ENCODE measurements at places on chromosomes 5 and 9. TPM values are rescaled to one million over a fixed set of nuclear protein-coding genes. Genes with fewer than 3 reads are reported as not detected.

- H3K27me3 ChIP-seq = no peaks in the 10 kb centered on the region
- no peak overlapping the region for H3K27ac ChIP-seq
- no peaks in the 10 kb centered on the region for H3K36me3 ChIP-seq
- no peak for DNase-seq
- H3K4me3 ChIP-seq = no peak overlapping the region
Observed at GRCh38 chr5:39580702-39581453, 156.1 kb upstream of the DAB2 start.

DNA sequence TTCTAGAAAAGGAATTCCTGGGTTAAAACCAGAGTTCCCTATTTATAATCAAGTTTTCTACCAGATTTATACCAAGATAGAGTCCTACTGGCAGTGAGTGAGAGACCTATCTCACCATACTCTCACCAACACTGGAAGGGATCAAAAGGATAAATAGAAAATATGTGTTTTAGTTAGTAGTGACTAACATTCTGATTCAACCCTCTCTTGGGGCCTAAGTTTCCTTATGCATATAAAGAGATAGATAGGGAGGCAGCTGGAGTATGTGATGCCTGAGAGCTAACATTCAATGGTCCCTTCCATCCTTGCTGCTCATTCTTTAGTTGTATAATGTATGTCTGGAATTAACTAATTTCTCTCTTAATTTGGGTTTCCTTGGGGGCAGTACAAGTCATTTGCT, 32.0 kb downstream of the CKMT2 start:
- H3K36me3 ChIP-seq = no peaks in the 10 kb centered on the region
- no peaks in the 10 kb centered on the region for H3K4me1 ChIP-seq
- no peak for DNase-seq
- no peaks in the 10 kb centered on the region for H3K27me3 ChIP-seq
- H3K4me3 ChIP-seq = no peak overlapping the region
- no peak overlapping the region for H3K27ac ChIP-seq

- no peaks in the 10 kb centered on the region for H3K4me1 ChIP-seq
- H3K36me3 ChIP-seq = no peaks in the 10 kb centered on the region
Observed at GRCh38 chr5:146662229-146662628, 146.2 kb upstream of the GPR151 start.

GRCh38 chr5:148482697-148483462, 99.1 kb downstream of the FBXO38 start:
- H3K36me3 ChIP-seq = no peaks in the 10 kb centered on the region
- H3K4me1 ChIP-seq = no peaks in the 10 kb centered on the region
- DNase-seq = peak; percentile 37
- H3K27ac ChIP-seq = no peak overlapping the region
- no peak overlapping the region for H3K4me3 ChIP-seq
- H3K27me3 ChIP-seq = no peaks in the 10 kb centered on the region

RASGEF1C gene
- not detected for total RNA-seq

ERCC8 gene
- 9.2 TPM for total RNA-seq

- H3K4me1 ChIP-seq = no peaks in the 10 kb centered on the region
- H3K27ac ChIP-seq = no peak overlapping the region
- H3K4me3 ChIP-seq = no peak overlapping the region
- DNase-seq = no peak
Observed at GRCh38 chr9:129160712-129161533, 17.1 kb downstream of the IER5L start.

DNA sequence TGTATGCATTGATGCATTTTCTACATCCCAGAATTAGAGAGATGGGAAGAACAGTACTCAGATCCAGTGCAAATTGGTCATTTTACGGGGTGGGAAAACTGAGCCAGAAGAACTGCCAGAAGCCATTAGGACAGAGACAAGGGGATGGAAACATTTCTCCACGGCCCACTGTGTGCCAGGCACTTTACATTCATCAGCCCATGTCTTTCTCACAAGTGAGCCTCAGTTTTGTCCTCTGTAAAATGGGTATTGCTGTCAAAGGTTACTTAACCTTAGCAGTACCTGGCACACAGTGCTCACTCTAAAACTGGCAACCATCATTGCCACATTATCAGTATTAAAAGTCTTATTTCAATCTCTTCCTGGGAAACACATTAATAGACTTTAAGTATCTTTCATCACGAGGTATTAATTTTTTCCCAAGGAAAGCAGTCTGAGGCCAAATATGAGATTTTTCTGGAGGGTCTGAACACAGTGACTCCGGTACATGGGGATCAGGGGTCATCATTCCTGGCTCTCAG, 5.2 kb downstream of the DUSP1 start:
- peak overlapping the region; percentile 99 for H3K27ac ChIP-seq
- H3K4me3 ChIP-seq = no peak overlapping the region
- no peaks in the 10 kb centered on the region for H3K27me3 ChIP-seq
- H3K4me1 ChIP-seq = peaks cover 32% of the 10 kb centered on the region
- no peaks in the 10 kb centered on the region for H3K36me3 ChIP-seq

GRCh38 chr5:37721447-37721871, 118.4 kb downstream of the GDNF start:
- peaks cover 16% of the 10 kb centered on the region for H3K4me1 ChIP-seq
- no peak overlapping the region for H3K4me3 ChIP-seq
- H3K27ac ChIP-seq = no peak overlapping the region

- H3K36me3 ChIP-seq = no peaks in the 10 kb centered on the region
- H3K4me3 ChIP-seq = no peak overlapping the region
- H3K27me3 ChIP-seq = no peaks in the 10 kb centered on the region
- peaks cover 64% of the 10 kb centered on the region for H3K4me1 ChIP-seq
- peak overlapping the region; percentile 50 for H3K27ac ChIP-seq
Observed at GRCh38 chr9:129145841-129146292, 32.2 kb downstream of the IER5L start.

CA9 gene
- 13.7 TPM for total RNA-seq

DNA sequence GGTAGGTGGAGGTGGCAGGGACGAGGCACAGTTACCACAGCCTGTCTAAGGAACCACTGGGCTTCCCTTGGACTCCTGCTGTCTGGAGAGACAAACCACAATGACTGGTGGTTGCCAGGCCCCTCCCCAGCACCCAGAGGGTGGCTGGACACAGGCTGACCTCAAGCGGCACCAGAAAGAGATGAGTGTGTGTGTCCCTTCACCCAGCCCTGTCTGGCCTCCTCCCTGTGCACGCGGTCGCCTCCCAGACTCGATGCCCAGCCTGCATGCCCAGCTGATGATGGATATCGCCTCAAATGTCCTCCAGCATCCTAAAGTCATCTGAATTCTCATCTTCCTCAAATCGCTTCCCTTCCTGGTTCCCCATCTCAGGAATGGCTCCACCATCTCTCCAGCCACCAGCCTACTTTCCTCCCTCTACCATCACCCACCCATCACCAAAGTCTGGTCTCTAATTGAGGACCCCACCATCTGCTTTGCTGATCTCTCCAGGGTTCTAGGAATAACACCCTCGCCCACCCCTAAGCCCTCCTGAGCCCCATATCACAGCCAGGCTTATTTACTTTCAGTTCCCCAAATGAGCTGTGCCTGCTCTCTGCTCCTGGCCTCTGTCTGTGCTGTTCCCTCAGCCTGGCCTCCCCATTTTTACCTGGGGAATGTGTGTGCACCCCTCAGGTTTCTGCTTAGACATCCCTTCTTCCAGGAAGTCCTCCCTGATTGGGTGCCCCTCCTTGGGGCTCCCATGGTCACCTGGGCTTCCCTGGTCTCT, 52.5 kb upstream of the GGTA1 start:
- no peak overlapping the region for H3K27ac ChIP-seq
- no peaks in the 10 kb centered on the region for H3K27me3 ChIP-seq
- peaks cover 21% of the 10 kb centered on the region for H3K4me1 ChIP-seq
- no peak for DNase-seq
- no peak overlapping the region for H3K4me3 ChIP-seq
- no peaks in the 10 kb centered on the region for H3K36me3 ChIP-seq

- no peak for DNase-seq
- no peak overlapping the region for H3K27ac ChIP-seq
- no peaks in the 10 kb centered on the region for H3K4me1 ChIP-seq
- H3K4me3 ChIP-seq = no peak overlapping the region
- H3K27me3 ChIP-seq = no peaks in the 10 kb centered on the region
Observed at GRCh38 chr5:80507663-80508062, 19.8 kb downstream of the FAM151B start.

TRAF1 gene
- 8.7 TPM for total RNA-seq

- H3K4me3 ChIP-seq = no peak overlapping the region
- no peak overlapping the region for H3K27ac ChIP-seq
- no peaks in the 10 kb centered on the region for H3K27me3 ChIP-seq
- no peak for DNase-seq
- H3K36me3 ChIP-seq = no peaks in the 10 kb centered on the region
Observed at GRCh38 chr5:66129144-66129543, 15.0 kb upstream of the SREK1 start.

GRCh38 chr5:151721812-151722391, 35.2 kb upstream of the SPARC start:
- no peak overlapping the region for H3K4me3 ChIP-seq
- no peaks in the 10 kb centered on the region for H3K36me3 ChIP-seq
- DNase-seq = no peak
- H3K27ac ChIP-seq = no peak overlapping the region
- no peaks in the 10 kb centered on the region for H3K27me3 ChIP-seq
- H3K4me1 ChIP-seq = no peaks in the 10 kb centered on the region

All from adrenal gland (tissue), 19 donors.